ENCODE measurements at places on chromosomes 6 and 20.

DNA sequence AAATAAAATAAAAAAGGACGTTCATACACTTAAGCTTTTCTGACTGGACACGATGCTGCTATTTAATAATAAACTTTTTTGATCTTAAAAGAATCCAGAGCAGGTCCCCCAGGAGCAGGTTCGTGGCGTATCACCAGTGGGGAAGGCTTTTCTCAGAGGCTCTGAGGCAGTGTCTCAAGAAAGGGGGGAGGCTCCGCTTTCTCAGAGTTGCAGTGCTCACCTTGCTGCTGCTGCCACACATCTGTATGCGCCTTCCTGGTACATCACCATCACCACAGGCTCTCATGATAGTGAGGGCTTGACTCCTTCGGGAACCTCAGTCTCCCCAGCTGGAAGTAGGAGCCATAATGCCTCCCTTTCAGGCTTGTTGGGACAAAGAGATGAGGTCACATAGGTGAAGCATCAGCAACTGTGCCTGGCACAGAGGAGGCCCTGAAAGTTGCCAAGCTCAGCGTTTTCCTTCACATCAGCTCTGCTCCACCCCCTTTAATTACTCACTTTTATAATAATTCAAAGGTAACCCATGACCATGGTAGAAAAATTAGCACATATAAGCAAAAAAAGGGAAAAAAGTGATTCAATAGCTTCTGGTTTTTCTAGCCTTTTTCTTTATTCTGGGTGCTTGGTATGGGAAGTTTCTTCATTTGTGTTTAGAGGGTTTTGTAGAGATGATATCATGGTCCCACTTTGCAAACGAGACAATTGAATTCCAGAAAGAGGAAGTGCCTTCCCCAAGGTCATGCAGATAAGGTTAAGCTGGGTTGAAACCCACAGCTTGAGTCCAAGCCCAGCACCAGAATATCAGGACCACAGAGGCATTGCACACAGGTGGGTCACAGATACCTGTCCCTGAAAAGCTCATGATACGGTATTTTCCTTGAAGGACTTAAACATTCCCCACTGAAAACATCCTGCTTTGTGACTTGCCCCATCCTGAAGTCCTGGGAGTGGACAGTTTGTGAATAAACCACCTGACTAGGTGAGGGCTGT is 24.5 kb downstream of the SRSF3 start:
- DNase-seq = no peak

GRCh38 chr6:30317913-30318589 is 8.7 kb upstream of the TRIM39 start:
- DNase-seq = no peak

DNA sequence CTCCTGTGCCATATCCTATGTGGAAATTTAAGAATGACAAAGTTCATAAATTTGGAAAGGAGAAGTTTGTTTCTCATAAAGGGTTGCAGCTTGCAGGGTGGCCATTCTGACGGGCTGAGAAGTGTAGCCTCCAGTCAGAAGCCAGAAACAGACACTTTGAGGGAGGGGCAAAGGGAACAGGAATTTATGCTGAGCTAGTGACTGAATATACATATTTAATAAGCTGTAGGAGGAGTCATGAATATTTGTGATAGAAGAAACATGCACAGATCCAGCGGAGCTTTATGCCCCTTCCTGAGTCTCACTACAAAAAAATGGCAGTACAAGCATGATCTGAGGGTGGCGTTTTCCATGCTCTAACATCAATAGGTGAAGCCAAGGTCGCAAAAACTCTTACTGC is 798.3 kb downstream of the KIF16B start:
- DNase-seq = no peak

DNA sequence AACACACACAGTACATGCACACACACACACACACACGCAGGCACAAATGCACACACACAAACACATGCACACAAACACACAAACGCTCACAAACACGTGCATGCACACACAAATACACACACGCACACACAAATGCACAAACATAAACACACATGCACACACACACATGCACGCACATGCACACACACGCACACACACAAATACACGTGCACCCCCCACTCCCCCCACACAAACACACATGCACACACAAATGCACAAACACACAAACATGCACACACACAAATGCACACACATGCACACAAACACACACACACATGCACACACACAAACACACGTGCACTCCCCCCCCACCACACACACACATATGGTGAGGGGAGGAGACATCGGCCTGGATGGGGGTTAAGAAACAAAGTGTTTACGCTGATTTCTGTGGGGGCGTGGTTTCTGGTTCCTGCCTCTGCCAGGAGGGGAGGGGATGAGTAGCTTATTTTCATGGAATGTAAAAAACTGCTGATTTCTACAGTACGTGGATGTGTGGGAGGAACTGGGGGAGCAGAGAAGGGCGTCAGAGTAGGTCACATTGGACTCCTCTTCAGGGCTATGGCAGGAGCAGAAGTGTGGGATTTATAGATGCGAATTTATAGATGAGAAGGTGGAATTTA is 607.2 kb downstream of the QKI start:
- DNase-seq = no peak

DNA sequence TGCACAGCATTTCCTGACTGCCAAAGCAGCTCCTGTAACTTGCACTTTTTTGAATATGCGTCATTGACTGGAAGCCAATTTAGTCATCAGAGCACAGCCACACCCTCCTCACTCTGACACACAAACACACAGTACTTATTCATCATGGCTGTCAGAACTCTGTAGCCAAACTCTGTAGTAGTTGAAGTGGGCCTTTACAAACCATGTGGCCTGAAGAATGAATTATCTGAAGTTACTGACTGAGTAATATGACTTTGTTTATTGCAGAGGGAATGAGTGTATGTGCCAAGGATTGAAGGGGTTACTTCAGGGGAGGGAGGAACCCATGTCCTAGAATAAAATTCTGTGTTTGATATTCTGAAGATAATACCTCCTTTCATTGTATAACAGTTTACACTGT is 102.7 kb downstream of the FIG4 start:
- DNase-seq = no peak

DNA sequence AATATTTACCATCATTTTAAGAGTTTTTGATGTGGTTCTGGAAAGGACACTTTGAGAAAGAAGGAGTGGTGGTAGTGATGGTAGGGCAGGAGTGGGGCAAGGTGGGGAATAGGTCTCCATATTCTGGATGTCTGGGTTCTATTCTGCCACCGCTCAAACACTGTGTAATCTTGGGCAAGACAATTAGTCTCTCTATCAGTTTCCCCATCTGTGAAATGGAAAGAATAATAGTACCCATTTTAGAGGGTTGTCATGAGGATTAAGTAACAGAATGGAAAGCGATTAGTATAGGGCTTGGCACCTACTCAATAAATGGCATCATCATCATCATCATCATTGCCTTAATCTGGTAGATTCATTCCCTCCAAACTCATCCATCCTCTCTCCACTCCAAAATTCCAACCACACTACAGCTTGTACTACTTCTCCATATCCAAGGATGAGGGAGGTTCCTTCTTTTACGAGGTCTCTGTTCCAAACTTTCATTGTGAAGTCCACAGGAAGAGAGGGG is 982 bp upstream of the GGT7 start:
- DNase-seq = no peak

DNA sequence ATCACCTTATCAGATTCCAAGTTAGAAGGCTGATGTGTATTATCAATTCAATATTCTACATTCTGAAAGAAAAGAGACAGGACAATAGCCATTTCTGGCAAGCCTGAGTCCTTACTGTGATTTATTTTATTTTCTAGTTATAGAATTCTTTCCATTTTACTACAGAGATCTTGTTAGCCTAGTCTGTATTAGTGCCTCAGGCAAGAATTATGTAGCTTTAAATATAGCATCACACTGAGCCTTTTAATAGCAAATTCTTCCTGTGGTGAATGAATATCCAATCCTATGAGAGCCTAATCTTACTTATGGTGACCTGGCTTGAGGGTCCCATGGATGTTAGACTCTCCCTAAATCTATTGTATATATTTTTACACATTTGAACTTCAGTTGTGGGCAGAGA is 732.8 kb upstream of the CITED2 start:
- DNase-seq = no peak

DNA sequence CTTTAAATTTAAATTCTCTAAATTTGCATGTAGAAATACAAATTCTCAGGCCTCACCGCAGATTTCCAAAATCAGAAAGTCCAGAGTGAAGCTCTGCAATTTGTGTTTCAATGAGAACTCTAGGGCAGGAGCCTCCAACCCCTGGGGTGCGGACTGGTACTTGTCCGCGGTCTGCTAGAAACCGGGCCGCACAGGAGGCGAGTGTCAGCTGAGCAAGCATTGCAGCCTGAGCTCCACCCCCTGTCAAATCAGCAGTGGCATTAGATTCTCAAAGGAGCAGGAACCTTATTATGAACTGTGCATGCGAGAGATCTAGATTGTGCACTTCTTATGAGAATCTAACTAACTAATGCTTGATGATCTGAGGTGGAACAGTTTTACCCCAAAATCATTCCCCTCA is 203.0 kb upstream of the PCSK2 start:
- no peak for DNase-seq

DNA sequence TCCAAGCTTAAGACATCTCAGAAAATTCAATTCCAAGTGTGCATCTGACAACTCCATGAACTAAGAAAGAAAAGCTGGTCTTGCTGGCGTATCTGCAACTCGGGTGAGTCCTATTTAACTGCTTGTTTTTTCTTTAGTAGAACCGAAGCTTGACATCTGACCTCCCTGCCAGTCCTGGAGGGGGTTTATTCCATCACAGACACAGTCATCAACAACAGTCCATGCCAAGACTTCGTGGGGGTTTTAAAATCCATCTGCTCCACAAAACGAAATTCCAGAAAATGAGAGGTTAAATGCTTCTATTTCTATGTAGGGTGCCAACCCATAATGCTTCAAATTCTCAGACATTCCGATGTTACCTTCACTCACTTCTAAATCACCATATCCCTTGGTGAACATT is 133.9 kb downstream of the IPCEF1 start:
- no peak for DNase-seq

DNA sequence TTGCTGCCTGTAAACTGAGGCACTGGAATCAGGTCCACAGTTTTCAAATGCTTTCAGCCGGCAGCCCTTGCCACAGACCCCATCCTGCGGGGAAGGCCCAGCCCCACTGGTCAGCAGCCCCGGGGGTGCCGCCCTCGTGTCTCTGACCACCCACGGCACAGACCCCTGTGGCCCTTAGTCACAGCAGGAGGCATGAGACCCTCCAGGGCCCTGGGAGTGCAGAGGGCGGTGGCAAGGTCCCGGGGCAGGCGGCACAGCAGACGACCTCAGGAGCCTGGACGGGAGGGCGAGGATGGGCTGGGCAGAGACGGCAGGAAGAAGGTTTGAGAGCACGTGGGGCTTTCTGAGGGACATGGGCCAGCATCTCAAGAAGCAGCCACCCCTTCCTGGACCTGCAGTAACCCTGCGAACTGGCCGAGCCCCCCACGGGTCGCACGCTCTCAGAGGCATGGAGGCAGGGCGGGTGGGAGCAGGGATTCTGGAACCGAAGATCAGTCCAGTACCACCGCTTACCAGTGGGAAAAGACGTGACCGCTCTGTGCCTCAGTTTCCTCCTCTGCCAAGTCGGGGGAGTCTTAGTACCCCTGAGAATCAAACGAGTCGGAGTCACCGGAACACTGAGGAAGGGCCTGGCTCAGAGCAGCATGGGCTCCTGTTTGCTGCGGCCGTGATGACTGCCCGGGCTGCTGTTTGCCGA is 140.7 kb downstream of the TAF4 start:
- DNase-seq = no peak

DNA sequence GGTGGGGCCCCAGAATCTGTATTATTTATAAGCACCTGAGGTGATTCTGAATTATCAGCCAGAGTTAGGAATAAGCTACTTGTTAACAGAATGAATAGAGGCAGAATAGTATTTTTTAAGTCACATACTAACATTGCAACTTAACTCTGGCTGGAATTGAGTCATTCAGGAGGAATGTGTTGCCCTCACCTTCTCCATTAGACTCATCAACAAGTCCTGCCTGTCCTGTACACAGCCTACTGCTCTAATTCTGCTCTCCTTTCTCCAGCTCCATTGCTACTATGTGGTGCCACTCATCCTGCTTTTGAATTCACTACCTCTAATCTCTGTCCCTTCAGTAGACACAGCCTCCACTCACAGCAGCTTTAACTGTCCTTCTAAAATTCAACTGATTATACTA is 669.4 kb downstream of the DHX35 start:
- DNase-seq = no peak

DNA sequence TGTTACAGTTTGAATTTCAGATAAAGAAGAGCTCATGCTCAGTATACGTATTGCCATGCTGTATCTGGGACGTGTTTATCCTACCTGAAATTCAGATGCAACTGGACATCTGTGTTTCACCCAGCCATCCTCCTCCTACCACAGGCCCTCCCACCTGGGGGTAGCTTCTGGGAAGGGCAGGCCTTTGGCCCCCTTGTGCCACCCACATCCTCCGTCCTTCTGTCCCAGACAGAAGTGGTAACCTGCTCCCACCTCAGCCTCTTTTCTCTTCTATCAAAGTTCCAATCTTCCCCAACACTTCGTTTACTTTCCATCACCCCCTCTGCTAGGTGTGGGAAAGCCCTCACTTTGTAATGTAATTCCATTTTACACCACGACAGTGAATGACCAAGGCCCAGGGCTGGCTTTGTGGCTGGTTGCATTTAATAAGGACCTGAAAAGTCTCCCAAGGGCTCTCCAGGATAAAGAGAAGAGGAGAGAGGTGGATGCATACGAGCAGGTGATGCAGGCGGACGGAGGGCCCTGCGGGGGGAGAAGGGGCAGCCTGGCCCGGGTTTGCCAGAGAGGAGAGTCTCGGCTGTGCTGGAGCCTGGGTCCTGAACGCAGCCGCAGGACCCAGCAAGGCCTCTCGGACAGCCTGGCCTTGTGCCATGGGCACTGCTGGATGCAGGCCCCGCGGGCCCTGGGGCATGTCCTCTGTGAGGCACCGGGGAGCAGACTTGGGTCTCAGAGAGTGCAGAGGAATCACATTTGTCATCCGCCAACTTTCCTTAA is 98.4 kb downstream of the PSMB1 start:
- no peak for DNase-seq

- DNase-seq = no peak
Observed at GRCh38 chr6:151497905-151498304, 4.1 kb downstream of the CCDC170 start.

DNA sequence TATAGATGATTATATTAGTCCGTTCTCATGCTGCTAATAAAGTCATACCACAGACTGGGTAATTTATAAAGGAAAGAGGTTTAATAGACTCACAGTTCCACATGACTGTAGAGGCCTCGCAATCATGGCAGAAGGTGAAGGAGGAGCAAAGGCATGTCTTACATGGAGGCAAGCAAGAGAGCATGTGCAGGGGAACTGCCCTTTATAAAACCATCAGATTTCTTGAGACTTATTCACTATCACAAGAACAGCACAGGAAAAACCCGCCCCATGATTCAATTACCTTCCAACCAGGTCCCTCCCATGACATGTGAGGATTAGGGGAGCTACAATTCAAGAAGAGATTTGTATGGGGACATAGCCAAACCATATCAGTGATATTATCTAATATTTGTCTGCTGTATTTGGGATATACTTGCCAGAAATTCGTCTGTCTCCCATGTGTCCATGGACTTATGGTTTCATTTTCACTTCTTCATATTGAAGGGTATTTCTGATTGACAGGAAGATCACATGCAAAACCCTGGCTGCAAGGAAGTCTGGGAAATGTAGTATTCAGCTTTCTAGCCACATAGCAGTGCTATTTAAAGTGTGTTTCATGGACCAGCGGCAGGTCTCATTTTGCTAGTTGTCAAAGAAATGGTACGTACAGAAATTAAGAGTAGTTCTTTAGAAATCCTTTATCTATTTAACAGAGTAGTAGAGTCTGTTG is 50.5 kb upstream of the PAK5 start:
- no peak for DNase-seq
